Stimulated activated CD8-positive, alpha-beta memory T cell treated with anti-CD3 and anti-CD28 coated beads, Interleukin-4, amount 100 ng/mL, for 1 hour (primary cell): ENCODE measurements at places on chromosomes 2 and 18.

DNA sequence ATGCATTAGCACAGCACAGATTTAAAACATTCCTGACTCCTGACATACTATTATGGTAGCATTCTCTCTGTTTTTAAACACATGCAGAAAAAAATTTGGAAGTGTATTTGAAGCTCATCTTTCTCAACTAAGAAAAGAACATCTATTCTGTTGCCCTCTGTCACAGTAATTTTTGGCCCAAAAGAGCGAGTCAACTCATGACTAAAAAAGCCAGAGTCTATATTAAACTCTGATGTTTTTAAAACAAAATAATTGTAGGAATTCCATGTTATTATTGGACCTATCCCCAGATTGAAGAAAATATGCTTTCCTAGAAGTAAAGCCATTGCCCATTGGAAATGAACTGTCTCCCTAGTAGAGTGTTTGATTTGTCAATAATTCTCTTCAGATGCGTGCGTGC lies 96.7 kb downstream of the CRIM1 start:
- DNase-seq, result no peak

- no peak for DNase-seq
Measured at GRCh38 chr2:135980434-135981079, 4.9 kb downstream of the DARS1 start.

DNA sequence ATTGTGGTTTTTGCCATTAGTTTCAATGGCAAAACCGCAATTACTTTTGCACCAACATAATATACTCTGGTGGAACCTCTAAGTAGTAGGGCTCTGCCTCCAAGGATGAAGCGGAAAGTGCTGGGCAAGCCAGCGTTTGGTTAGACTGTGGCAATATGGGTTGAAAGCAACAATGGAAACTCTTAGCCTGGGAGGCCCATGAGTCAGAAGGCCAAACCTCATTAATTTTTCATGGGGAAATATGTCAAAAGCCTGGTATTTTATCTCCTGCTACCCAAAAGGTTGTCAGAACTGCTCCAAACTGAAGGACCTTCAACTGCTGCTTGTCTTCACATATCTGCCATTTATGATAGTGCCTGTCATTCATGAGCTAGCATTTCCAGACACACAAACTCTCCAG lies 179.1 kb upstream of the CYP26B1 start:
- DNase-seq, result no peak

DNA sequence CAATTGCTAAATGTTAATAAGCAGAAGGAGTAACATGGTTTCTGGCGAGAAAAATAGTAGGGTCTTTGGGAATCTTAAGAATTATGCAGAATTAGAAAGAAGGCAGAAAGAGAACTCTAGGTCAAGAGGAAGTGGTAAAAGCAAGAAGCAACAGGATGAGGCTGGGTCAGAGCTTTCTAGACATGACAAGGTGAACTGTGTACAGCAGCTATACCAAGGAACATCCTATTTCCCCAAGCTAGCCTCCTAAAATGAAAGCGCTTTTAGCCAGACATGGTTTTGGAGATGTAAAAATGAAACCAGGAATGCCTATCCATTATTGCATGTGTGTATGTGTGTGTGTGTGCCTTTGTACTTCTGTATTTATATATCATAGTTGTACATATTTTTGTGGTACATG lies 42.3 kb upstream of the STAT1 start:
- DNase-seq, result no peak

DNA sequence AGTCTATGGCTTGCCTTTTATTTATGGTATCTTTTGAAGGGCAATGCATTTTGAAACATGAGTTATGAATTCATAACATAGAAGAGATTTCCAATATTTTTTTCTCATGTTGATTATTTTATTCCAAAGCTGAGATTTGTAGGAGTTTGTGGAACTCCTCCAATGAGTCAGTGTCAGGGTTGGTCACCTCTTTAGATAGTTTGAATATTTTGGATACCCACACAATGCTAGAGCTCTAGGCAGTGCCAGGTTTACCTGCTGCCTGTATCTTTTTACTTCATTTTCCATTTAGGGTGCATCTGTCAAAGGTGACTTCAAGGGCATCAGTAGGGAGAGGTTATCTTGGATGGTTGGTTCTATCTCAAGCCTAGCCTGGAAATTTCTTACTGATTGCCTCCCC lies 152.7 kb downstream of the CERS6 start:
- DNase-seq, result no peak

DNA sequence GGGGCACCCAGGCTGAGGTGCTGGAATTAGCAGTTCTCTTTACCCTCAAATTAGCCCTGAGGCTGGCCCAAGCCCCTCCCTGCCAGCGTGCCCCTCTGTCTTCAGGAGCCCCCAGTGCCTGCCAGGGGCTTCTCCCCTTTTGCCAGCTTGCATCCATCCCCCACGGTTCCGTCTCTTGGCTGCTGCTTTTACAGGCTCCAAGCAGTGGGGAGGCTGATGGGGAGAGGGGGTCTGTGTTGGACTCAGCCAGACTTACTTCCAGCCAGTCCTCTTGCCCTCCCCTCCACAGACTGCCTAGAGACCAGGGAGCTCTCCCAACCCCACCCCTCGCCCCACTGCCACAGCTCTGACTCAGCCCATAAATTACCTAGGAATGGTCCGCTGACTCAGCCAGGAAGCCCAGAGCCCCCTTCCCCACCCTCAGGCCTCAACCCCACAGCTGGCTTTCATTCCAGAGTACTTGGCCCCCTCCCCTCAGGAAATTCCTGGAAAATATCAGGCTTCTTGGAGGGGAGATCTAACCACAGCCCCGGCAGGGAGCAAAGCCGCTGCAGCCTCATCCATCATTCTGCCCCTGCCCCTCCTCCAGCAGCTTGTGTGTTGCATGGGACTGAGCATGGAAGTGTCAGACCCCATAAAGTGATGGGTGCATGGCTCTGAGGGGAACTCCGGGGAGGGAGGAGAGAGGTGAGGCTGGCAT lies 184.6 kb downstream of the ZFP36L2 start:
- DNase-seq, result no peak

- DNase-seq, result no peak
Measured at GRCh38 chr18:79552140-79552631, 127.4 kb upstream of the CTDP1 start.

DNA sequence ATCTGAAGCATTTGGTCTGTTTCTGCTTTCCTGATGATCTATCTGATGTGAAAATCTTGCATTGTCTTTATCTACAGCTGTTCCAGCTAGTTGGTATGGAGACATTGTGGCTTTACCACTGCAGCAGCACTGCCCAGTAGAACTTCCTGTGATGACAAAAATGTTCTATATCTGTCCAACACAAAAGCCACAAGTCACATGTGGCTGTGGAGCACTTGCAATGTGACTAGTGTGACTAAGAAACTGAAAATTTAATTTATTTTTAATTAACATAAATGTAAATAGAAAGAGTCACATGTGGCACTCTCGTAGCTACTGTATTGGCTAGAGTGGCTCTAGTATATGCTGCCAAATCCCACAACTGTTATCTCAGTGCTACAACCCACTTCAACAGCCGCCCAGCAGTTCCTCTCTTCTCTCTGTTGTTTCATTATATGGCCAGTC lies 425.7 kb downstream of the SETBP1 start:
- no peak for DNase-seq

GRCh38 chr18:68284236-68284780 lies 430.6 kb downstream of the TMX3 start:
- DNase-seq, result no peak

DNA sequence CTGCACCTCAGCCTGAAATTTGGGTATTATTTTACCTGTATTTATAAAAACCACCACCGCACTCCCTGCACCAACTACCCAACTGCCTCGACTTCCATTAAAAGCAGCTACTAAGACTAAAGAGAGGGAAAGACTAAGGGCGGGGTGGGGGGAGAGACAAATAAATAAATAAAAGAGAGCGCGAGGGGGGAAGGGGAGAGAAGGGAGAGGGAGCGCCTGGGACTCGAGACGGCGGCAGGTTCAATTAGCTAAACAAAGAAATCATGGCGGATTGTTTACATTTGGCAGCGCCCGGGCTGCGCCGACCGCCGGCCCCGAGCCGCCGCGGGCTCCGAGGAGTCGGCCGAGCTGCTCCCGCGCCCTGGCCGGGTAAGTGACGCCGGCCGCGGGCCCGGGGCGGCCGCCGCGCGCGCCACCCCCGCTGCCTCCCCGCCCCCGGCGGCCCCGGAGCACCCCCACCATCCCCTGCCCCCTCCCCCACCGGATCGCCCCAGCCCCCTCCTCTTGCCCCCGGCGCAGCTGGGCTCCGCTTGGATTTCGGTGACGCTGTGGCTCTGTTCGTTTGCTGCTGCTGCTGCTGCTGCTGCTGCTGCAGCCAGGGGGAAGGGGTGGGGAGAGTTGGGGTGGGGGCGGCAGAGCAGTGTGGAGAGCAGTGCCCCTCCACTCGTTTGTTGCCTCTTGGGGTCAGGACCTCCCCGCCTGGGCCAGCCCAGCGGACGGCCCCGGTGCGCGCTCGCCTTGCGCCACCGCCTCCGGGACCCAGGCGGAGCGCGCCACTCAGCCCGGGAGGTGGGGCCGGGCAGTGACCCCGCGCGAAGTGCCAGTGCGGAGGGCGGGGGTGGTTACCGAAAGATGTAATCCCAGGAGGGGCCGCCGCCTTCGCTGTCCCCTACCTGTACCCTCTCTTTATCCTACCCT lies 187.2 kb upstream of the FANCL start:
- DNase-seq, result no peak

DNA sequence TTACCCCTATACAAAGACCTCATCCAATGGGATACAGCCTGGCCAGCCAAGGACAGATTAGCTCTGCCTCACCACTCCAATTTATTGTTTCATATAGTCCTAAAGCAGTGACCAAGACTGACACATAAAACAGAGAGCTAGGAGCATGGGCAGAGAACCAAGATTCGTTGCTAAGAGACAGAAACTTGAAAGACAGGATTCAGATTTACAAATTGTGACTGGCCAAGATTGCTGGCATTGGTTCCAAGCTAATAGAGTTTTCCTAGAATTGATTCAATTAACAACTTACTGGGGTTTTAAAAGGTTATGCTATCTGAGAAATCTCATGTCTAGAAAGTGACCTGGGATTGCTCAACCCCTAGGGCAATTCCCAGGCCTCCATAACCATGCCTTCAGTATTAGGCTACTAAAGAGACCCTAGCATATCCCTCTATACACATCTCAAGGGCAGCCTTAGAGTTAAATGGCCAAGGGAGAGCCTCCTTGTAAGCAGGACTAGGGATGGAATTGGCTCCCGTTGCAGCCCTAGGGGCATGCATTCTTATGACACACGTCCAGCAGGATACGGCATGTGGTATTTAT lies 75.6 kb downstream of the ICOS start:
- no peak for DNase-seq

- DNase-seq, result no peak
Measured at GRCh38 chr2:12718015-12718671, 1.4 kb downstream of the TRIB2 start.

DNA sequence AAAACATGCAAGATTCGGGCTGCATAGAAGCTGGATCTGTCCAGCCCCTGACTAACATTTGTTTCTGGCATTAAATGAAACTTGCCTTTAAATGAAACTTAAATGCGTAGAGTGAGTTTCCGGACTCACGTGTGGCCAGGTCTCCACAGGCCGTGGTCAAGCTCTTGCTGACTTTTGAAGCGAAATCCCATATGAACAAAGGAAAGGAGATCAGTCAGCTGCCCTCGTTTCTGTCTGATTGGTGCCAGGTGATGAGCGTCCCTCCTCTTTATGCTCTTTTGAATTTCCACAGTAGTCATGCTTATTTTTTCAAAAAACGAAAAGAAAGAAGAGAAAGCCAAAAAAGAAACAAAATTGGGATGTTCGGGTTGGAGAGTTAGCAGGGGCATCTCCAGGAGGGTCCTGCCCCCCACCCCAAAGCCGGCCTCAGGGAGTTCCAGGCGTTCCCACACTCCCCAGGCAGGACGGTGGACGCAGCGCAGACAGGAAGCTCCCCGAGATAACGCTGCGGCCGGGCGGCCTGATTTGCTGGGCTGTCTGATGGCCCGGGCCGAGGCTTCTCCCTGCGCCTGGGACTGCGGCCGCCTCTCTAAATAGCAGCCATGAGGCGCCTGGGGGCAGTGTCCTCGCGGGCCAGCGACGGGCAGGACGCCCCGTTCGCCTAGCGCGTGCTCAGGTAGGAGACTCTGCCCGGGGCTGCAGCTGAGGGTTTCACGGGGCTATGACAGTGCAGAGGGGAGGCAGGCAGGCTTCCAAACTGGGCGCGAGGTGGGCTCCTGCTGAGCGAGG lies at the start of gene COLEC11:
TSS of gene COLEC11 (plus strand) at position 620 of the 789 bp plus-strand sequence. CDS start 9,229 bp downstream, outside the sequence.
- no peak for DNase-seq

GRCh38 chr18:69786427-69786826 lies 161.2 kb downstream of the CD226 start:
- no peak for DNase-seq

GRCh38 chr2:128380961-128381938 lies 62.6 kb upstream of the HS6ST1 start:
- no peak for DNase-seq
